ENCODE measurements at places on chromosomes 13 and 19.

DNA sequence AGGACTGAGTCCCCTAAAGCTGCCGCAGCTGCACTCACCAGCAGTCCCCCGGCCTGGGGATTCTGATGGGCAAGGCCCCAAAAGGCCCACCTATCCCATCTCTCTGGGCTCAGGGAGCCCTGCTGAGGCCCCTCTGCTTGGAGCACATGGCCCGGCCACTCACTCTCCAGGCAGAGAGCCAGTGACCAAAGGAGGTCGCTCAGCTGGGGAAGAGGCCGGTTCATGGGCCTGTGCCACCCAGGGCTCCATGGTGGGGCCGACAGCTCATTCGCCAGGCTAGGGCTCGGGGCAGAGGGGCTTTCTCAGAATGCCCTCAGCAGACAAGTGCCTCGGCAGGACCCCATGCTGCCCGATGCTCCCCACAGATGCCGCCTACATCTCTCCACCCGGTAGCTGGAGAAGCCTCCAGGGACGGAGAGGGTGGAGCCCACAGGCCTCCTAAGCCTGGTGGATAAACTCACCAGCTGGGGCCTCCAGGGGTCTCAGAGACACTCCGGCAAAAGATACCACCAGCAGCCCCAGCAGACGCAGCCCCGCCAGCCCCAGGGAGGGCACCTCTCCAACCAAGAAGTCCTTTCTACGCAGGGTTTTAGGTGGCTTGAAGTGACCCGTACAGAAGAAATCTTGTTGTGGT lies 54.4 kb downstream of the MLLT1 start:
- DNase-seq, result no peak

DNA sequence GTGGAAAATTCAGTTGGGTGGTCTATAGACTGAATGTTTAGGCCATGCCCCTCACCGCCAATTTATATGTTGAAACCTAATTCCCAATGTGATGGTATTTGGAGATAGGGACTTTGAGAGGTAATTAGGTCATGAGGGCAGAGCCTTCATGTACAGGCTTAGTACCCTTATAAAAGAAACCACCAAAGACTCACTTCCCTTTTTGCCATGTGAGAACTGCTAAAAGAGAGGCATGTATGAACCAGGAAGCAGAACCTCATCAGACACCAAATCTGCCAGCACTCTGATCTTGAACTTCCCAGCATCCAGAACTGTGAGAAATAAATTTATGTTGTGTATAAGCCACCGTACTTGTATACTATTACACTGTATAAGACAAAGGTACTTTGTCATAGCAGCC lies 40.6 kb downstream of the UQCRFS1 start:
- no peak for DNase-seq

- no peak for DNase-seq
Observed at GRCh38 chr13:110447058-110447511, 114.4 kb downstream of the RAB20 start.

- no peak for DNase-seq
Observed at GRCh38 chr19:45076851-45077730, 813 bp upstream of the ZNF296 start.

DNA sequence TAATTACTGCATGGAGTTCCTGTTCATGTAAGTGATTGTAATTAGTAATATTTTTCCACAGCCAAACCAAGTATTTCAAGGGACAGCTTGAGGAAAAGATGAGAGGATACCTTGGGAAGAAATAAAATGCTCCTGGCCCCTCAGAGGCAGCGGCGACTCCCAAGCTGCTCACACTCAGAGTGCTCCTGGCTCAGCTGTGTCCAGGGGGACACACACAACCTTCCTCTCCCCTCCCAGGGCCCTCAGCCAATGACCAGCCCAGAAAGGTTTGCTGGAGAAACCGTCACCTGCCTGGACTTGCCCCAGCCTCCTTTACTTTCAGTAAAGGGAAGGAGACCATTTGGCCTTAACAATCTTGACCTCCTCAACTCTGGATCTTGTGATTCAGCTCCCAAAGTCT lies 51.1 kb downstream of the CRYL1 start:
- no peak for DNase-seq

DNA sequence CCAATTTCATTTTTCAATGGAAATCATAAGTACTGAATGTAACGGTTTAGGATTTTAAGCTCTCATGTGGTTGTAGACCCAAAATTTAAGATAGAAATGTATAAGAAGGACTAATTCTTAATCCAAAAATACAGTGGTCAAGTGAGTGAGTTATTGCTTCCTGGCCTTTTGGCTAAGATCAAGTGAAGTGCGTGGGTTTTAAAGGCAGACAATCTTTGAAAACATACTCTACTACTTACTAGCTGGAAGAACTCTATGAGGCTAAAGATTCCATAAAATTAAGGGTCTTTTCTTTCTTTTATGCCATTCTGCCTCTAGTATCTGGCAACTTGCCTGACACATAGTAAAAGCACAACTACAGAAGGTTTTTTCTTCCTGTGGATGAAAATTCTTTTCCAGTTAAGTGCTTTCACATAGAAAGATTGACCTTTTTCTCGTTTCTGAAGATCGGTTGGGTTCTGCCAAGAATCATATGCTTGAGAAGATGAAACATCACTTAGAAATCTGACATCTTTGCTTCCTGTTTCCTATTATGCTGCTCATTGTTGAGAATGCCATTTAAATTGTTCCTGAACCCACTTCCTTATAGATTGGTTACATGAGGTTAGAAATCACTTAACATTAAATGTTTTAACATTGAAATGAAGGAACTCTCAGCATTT lies 26.4 kb upstream of the SCEL start:
- DNase-seq, result no peak

GRCh38 chr13:40273253-40274025 lies 393.0 kb downstream of the FOXO1 start:
- no peak for DNase-seq

GRCh38 chr13:99506634-99507033 lies 5.4 kb downstream of the TM9SF2 start:
- no peak for DNase-seq

DNA sequence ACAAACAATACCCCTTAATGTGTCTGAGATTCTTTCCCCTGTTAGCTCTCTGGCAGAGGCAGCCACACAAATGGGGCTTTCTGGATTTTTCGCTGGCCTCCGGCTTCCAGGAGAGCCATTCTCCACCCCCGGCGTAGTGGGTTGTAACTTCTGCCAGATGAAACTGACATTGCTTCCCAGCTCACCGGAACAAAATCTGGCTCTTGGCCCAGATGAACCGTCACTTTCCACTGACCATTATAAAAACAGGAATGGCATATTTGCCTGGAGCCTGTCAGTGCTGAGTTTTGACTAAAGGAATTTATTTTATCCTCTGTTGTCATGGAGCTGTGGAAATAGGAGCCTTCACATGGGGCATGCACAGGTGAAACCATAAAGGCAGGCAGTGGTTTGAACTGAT lies 120.6 kb upstream of the GPR12 start:
- DNase-seq, result no peak

- no peak for DNase-seq
Observed at GRCh38 chr19:16739546-16739945, 19.9 kb downstream of the NWD1 start.

DNA sequence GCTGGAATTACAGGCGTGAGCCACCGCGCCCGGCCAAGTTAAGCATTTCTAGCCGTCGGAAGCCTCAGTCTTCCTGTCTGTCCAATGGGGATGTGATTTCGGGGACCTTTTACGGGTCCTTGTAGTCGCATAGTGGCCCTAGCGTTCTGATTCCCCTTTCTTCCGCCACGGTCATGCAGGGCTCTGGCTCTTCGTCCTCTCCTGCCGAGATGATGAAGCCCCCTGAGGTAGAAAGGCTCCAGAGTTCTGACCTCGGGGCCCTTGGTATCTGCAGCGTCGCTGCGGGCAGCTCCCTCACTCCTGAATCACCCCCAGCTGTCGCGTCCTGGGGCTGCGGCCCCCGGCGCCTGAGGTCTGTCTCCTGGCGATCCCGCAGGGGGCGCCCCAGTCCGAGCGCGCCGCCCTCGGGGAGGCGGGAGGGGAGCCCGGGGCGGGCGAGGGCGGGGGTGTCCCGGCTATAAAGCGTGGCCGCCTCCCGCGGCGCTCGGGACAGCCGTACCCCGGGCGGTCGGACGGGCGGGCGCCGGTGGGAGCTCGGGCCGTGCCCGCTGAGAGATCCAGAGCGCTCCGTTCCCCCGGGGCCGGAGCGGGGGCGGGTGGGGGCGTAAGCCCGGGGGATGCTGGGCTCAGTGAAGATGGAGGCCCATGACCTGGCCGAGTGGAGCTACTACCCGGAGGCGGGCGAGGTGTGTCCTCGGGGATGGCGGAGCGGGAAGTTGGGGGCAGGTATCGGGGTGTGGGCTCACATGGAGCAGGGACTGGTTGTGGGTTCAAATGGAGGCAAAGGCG lies at the start of gene FOXA3:
FOXA3 (plus strand) TSS at position 487 of the 789 bp plus-strand sequence; CDS start at position 618, 131 bp downstream.
- no peak for DNase-seq

DNA sequence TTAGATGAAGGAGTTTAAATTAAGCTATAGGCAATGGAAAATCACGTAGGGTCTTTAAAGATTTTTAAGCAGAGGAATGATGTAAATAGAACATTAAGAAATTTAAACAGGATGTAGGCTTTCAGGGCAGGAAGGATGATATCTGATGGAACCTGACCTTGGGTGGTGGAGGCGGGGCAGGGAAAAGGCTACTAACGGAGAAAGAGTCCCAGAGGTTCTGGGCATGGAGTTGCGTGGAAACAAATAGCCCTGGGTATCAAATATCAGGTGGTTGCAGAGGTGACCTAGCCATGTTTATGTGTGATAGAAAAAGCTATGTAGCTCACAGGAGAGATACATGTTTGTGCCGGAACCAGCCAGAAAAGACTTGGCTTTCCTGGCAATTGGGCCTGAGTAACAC lies 7.8 kb upstream of the CDK8 start:
- no peak for DNase-seq

DNA sequence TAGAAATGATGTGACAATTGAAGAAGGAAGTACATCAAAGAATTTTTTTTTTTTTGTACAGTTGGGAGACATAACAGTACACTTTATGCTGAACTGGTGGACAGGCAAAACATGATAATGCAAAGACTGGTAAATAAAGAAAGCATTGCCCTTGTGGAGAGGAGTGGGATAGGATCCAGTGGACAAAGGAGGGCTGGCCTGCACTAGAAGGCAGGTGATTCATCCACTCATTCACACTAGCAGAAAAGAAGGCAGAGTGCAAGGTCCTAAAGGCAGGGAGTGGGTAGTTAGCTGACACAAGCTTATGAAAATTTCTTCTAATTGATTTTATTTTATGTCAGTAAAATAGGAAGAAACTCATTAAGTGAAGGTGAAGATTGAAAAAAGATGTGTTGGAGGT lies 17.6 kb upstream of the NALCN start:
- no peak for DNase-seq

DNA sequence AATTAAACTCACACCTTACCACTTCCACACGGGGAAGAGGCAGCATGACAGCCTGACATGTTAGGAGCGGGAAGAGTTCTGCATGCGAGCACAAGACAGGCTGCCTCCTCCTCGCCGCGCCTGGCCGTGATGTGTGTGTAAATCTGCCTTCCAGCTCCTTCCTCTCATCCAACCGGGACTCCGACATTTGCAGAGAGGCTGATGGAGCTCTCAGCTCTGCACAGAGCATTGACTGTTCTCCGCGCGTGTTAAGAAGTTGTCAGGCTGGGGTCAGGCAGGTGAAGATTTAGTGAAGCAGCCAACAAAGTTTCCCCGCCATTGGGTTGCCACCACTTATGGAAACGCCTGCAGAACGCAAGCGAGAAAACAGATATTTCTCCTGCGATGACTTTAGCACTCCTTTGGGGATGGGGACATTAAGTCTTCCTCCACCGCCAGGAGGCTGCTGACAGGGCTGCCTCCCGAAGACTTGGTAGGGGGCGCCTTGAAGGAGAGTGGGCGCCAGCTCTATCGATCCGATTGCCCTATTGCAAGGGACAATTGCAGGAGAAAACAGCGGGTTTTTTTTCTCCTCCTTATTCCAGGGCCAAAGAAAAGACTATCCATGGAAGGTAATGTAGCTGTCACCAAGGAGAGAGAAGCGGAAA lies 213.9 kb upstream of the TSHZ3 start:
- DNase-seq, result no peak

- DNase-seq, result no peak
Observed at GRCh38 chr19:14603990-14604387, 21.1 kb downstream of the CLEC17A start.

- no peak for DNase-seq
Observed at GRCh38 chr13:106593132-106593531, 25.2 kb upstream of the ARGLU1 start.

DNA sequence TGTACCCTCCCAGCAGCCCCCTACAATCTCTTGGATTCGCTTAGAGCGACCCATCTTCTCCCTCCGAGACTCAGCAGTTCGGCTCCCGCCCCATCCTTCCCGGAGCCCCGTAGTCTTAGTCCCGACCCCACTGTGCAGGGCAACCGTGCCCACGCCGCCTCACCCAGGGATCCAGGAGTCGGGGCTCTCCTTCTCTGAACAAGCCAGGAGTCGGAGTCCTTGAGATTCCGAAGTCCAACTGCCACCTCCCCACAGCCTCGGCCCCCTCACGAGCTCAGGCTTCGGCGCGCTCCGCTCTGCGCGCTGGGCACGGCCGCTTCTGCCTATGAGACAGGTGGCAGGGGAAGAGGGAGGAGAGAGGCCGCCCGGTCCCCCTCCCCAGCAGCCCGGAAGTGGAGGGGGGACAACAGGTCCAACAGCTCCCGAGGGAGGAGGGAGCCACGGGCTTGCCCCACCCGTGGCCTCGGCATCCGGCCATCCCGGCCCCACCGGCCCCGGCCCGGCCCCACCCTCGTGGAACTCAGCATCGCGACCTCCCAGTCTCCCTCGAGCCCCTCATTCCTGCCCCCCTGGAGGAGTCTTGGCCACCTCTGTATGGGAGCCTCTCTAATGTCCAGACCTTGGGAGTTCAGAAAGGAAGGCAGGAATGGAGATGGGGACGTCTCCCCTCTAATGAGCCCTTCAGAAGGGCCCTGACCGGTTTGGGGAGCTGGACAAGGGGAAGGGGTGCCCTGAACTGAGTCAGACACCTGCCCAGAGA lies at the start of gene PHLDB3:
PHLDB3 (minus strand) TSS at position 321 of the 760 bp plus-strand sequence. CDS start 628 bp downstream, outside the sequence.
- DNase-seq, result no peak

DNA sequence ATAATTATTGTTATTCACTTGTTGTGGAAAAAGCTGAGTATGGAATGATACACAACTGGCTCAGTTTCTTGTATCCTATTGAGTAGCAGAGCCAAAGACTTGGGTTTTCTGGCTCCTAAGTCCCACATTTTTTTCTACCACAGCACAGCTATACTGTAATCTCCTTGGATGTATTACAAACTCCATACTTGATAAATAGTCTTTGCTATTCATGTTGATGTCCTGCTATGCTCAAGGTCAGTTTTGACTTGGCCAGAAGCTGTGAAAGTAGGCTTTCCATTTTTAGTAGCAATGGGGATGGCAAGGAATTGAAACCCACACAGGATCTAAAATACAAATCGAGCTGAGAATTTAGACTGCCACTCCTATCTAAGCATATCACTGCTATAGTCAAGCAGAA lies 79.1 kb downstream of the B3GLCT start:
- DNase-seq, result no peak

DNA sequence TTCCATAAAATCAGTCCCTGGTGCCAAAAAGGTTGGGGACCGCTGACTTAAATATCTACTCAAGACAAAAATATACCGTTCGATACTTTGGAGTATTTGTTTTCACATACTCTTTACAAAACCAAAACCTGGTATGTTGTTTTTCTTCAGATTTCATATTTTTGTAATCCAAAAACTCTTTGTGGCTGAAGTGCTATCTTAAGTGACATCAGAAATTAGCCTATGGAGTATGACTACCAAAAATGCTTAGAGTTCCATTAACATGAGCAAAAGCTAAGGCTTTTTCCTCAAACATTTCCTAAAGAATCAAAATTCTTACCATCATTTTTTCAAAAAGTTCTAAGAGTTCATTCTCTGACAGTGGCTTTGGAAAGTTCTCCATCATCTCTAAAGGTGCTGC lies 52.0 kb downstream of the DIAPH3 start:
- DNase-seq, result no peak

Measured in cortex of kidney (tissue), 1 donor.